ENCODE measurements at places on chromosomes 3 and 15.

GRCh38 chr3:58557491-58557890 is 19.7 kb downstream of the FAM107A start:
- no peaks in the 10 kb centered on the region for H3K27me3 ChIP-seq
- DNase-seq: no peak
- H3K27ac ChIP-seq: no peak overlapping the region
- peaks cover 6% of the 10 kb centered on the region for H3K36me3 ChIP-seq
- H3K4me3 ChIP-seq: no peak overlapping the region

DNA sequence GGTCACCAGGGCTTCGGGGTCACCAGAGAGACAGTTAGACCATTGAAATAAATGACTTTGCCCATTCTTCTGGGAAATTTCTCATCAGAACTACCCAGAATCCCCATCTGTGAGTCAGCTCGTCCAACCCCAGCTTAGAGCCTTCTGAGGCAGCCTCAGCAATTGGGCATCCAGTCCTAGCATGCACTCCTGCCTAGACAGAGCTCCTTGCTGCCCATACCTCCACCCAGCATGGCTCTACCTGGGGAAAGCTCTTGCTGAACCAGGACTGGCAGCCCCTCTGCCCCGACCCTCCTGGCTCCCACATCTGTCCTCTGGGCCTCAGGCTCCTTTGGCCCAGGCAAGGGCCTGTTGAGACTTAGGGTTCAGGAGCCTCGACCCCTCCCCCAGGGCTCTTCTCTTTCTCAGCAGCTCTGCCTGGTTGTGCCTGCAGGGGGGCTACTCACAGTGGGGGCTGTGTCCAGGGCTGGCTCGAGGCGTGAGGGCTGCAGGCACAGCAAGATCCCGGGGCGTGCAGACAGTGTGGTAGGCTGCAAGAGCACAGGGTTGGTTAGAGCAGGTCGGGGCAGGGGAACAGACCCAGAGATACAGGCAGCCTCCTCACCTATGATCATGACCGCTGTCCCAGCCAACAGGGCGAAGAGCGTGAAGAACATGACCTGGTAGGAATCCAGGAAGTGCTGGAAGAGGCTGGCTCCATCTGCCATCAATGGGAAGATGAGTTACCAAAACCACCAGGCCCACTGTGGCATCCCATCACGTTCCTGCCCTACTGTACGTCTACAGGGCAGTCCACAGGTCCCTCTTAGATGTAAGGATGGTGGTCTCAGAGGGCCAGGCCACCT is 101.3 kb downstream of the NUP210 start:
- DNase-seq: no peak
- H3K27ac ChIP-seq: no peak overlapping the region
- no peaks in the 10 kb centered on the region for H3K36me3 ChIP-seq
- no peaks in the 10 kb centered on the region for H3K27me3 ChIP-seq
- no peaks in the 10 kb centered on the region for H3K4me1 ChIP-seq

DNA sequence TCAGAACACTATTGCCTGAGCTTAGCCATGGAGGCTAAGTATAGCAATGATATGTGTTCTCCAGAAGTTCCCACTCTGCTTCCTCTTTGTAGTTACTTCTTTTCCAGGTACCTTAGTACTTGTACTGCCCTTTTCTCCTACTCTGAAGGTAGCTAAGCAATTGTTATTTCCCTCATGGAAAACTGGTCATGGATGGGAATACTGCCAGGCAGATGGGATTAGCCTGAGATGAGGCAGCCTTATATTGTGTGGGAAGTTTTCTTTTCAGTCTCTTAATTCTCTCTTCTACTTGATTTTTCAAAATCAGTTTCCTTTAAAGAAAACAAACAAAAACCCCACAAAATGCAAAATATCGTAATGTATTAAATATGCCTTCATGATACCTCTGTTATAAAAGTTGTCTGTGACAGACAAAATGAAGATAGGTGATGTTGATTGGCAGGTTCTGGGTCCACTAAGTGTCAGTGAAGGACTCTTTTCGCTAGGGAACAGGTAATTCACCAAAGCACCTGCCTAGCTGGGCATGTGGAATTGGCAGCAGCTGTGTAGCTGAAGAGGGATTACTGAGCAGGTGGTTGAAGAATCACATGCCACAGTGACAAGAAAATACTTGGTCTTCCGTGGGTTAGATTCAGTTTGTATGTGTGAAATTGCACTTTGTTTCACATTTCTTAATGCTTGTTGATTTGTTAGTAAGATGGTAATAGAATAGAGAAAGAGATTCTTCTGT is 4.1 kb downstream of the ZNF609 start:
- H3K27ac ChIP-seq: peak overlapping the region; percentile 21
- H3K4me1 ChIP-seq: peaks cover 74% of the 10 kb centered on the region
- no peaks in the 10 kb centered on the region for H3K27me3 ChIP-seq
- no peak overlapping the region for H3K4me3 ChIP-seq
- no peak for DNase-seq
- no peaks in the 10 kb centered on the region for H3K36me3 ChIP-seq

GRCh38 chr3:61637088-61638051 is 76.0 kb downstream of the PTPRG start:
- peak overlapping the region; percentile 84 for H3K27ac ChIP-seq
- DNase-seq: no peak
- no peaks in the 10 kb centered on the region for H3K27me3 ChIP-seq
- H3K4me1 ChIP-seq: peaks cover 65% of the 10 kb centered on the region

GRCh38 chr3:175267121-175267531 is 408.0 kb downstream of the NAALADL2 start:
- no peak overlapping the region for H3K4me3 ChIP-seq
- no peak overlapping the region for H3K27ac ChIP-seq
- H3K36me3 ChIP-seq: no peaks in the 10 kb centered on the region
- no peaks in the 10 kb centered on the region for H3K4me1 ChIP-seq
- DNase-seq: no peak
- H3K27me3 ChIP-seq: no peaks in the 10 kb centered on the region

GRCh38 chr15:88376574-88377174 is 90.5 kb downstream of the MRPL46 start:
- H3K4me3 ChIP-seq: no peak overlapping the region
- no peak for DNase-seq
- H3K36me3 ChIP-seq: no peaks in the 10 kb centered on the region

GRCh38 chr15:29689287-29689986 is 132.8 kb downstream of the TJP1 start:
- no peak for DNase-seq
- H3K4me1 ChIP-seq: no peaks in the 10 kb centered on the region
- no peaks in the 10 kb centered on the region for H3K36me3 ChIP-seq
- H3K27ac ChIP-seq: no peak overlapping the region
- H3K27me3 ChIP-seq: no peaks in the 10 kb centered on the region
- H3K4me3 ChIP-seq: no peak overlapping the region

DNA sequence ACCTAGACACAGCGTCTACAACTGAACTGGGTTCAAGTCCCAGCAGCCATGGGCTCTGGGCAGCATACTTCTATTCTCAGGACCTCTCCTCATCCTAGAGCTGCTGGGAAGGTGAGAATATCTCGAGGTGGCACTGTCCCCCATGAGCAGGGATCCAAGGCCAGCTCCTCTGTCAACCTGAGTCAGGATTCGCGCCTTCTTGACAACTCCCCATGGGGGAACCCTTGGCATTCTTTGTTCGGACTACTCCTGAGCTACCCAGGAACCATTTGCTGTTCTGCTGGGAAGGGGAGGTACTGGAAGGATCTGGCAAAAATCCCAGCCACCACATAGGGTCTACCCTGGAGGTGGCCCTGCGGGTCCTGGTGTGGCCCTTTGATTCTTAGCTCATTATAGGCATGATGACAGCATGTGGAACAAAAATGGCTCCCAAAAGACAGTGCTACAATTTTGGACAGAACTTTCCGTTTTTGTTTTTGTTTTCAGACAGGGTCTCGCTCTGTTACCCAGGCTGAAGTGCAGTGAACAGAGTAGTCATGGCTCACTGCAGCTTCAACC is 22.3 kb downstream of the PLXNB1 start:
- H3K4me3 ChIP-seq: no peak overlapping the region
- no peak for DNase-seq
- H3K27ac ChIP-seq: no peak overlapping the region
- no peaks in the 10 kb centered on the region for H3K27me3 ChIP-seq
- peaks cover under 1% of the 10 kb centered on the region for H3K4me1 ChIP-seq

- no peak overlapping the region for H3K4me3 ChIP-seq
- DNase-seq: no peak
- H3K36me3 ChIP-seq: no peaks in the 10 kb centered on the region
Observed at GRCh38 chr3:151969026-151969642, 95.7 kb downstream of the SUCNR1 start.

DNA sequence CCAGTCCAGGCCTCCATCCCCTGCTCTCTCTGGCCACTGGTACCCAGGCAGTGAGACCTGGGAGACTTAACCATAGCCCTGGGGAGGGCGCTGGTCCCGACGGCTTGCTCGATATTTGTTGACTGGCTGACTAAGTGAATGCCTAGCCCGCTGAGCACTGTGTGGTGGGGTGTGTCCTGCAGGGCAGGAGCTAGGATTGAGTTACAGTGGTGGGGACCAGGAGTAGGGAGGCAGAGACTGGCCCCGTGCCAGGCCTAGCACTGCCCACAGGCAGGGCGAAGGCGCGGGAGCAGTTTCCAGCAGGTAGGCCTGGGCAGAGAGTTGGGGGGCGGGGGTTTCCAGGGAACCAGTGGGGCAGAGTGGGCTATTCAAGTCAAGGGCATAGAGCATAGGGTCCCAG is at the start of gene VILL:
Gene VILL, plus strand, starts transcription at position 260 of the 400 bp plus-strand sequence. CDS start 2,887 bp downstream, outside the sequence.
- no peaks in the 10 kb centered on the region for H3K36me3 ChIP-seq
- DNase-seq: no peak
- H3K27ac ChIP-seq: no peak within 1 kb of the TSS

GRCh38 chr3:149258298-149258697 is 36.7 kb upstream of the CP start:
- H3K4me1 ChIP-seq: no peaks in the 10 kb centered on the region
- H3K27me3 ChIP-seq: no peaks in the 10 kb centered on the region
- DNase-seq: peak; percentile 33

- peaks cover 46% of the 10 kb centered on the region for H3K4me1 ChIP-seq
- no peaks in the 10 kb centered on the region for H3K27me3 ChIP-seq
- H3K27ac ChIP-seq: no peak overlapping the region
Observed at GRCh38 chr3:63961891-63962290, 49.7 kb upstream of the SCAANT1 start.

DNA sequence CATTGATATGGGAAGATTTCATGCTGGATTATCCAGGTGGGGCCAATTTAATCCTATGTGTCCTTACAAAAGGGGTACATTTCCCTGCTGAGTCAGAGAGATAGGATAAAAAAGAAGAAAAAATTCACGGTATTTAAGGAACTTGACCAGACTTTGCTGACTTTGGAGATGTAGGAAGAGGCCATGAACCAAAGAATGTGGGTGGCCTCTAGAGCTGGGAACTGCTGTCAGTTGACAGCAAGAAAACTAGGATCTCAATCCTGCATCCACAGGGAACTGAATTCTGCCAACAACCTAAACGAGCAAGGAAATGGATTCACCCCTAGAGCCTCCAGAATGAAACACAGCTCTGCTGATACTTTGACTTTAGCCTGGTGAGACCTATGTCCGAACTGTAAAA is 148.1 kb upstream of the SLC24A5 start:
- H3K27me3 ChIP-seq: no peaks in the 10 kb centered on the region
- H3K27ac ChIP-seq: no peak overlapping the region
- H3K4me1 ChIP-seq: no peaks in the 10 kb centered on the region
- no peak for DNase-seq
- H3K36me3 ChIP-seq: no peaks in the 10 kb centered on the region

- no peaks in the 10 kb centered on the region for H3K27me3 ChIP-seq
- H3K36me3 ChIP-seq: peaks cover 25% of the 10 kb centered on the region
- H3K27ac ChIP-seq: peak overlapping the region; percentile 97
- peaks cover 74% of the 10 kb centered on the region for H3K4me1 ChIP-seq
- DNase-seq: peak; percentile 81
- H3K4me3 ChIP-seq: peak overlapping the region; percentile 87
Observed at GRCh38 chr15:74616366-74616939, 817 bp downstream of the CLK3 start.

DNA sequence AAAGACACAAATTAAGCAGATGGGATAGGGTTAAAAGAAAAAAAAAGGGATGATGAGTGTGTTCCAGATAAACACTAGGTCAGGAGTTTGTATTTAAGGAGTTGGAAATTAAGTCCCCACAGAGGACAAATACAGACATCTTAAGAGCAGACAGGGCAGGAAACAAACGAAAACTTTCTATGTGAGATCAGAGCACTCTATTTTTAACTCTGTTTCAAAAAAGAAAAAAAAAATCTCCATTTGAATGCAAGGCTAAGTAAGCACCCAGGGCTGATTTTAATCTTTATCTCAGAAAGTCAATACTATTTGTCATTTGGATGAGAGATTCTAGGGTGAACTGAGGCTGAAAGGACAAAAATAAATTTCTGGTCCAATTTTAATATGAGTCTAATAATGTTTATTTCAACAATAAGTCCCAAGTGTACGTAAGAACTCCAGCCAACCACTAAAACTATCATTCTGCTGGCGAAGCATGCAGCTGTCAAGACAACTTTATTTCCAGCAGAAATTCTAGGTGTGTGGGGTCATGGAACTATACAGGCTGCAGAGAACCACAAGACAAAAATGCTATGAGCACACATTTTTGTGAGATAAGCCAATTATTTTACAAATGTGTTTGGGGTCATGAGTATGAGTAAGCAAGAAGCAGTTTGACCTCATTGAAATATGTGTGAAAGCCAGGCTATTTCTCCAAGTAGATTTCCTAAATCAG is 186.1 kb downstream of the FMN1 start:
- H3K27ac ChIP-seq: peak overlapping the region; percentile 27
- no peak for DNase-seq
- H3K4me1 ChIP-seq: peaks cover 14% of the 10 kb centered on the region
- no peak overlapping the region for H3K4me3 ChIP-seq
- H3K27me3 ChIP-seq: no peaks in the 10 kb centered on the region
- no peaks in the 10 kb centered on the region for H3K36me3 ChIP-seq

DNA sequence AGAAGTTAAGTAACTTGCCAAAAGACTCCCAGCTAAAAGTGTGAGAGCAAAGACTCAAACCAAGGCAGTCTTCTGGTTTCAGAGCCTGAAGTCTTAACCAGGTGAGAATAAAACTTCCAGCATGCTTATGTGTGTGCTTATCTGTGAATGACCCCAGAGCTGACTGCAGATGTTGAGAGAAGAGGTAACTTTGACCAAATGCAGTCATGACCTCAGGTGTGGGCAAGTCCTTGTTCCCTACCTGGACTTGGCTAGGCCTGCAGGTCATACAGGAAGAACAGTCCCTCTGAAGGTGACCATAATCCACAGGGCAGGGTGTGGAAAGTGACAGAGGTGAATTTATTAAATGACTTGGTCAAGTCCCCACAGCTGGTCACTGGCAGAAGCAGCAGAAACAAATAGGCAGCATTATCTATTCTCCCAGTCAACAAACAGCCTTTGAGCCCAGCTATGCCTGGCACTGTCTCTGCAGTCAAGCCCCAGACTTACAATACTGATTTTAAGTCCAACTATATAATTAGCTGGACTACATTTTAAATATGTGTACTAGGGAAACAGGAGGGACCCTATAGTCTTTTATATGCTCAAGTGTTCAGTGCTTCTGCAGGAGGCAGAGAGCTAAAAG is 3.0 kb upstream of the CPEB1 start:
- no peaks in the 10 kb centered on the region for H3K36me3 ChIP-seq
- H3K27ac ChIP-seq: no peak overlapping the region
- DNase-seq: no peak
- peaks cover 26% of the 10 kb centered on the region for H3K4me1 ChIP-seq

GRCh38 chr3:59308001-59308400 is 258.2 kb upstream of the CFAP20DC start:
- H3K27me3 ChIP-seq: no peaks in the 10 kb centered on the region
- no peak overlapping the region for H3K4me3 ChIP-seq
- H3K36me3 ChIP-seq: no peaks in the 10 kb centered on the region
- H3K27ac ChIP-seq: no peak overlapping the region
- no peak for DNase-seq

Measured in left ventricle myocardium inferior (tissue), 1 donor.